ENCODE measurements at places on chromosomes 7 and 10. TPM values are rescaled to one million over a fixed set of nuclear protein-coding genes. Genes with fewer than 3 reads are reported as not detected.

Gene FRMPD2
- total RNA-seq = 0.38 TPM

Gene ELAPOR2
- total RNA-seq = 3.9 TPM

Gene NKX1-2
- not detected for total RNA-seq

Gene PAX4
- not detected for total RNA-seq

Gene FAM13C
- total RNA-seq = 5.2 TPM

Gene TMEM236
- total RNA-seq = 0.66 TPM

Gene HOXA7
- 0.36 TPM for total RNA-seq

Gene ABCB4
- 4.2 TPM for total RNA-seq

Gene STK31
- total RNA-seq = not detected

Gene ZNF138
- total RNA-seq = 5.1 TPM

Gene SLC18A2
- total RNA-seq = 0.05 TPM

Gene NODAL
- 0.16 TPM for total RNA-seq

Gene MASTL
- total RNA-seq = 1.9 TPM

Gene SPDYE1
- not detected for total RNA-seq

Gene SEMA3E
- total RNA-seq = 0.27 TPM
